NCI-H510A treated with DMSO at 0.1 percent for 48 hours (cell line): ENCODE measurements at places on chromosomes 5 and 9.

DNA sequence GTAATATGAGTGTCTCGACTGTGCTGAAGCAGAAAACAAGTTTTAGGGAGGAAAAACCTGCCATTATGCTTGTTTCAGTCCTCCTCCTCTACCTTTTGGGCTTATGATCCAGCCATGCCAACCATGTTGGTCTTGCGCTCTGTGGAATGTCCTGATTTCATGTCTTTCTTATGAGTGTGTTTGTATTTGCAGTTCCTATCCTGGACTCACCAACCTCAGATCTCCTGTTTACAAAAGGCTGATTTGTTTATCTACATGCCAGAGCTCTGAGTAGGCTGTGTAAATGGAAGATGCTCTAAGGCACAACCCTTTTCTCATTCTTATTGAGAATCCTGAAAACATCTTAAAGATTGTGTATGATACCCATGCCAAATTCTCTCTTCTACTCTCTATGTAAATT is 138.6 kb downstream of the ARHGEF28 start:
- DNase-seq, result no peak

DNA sequence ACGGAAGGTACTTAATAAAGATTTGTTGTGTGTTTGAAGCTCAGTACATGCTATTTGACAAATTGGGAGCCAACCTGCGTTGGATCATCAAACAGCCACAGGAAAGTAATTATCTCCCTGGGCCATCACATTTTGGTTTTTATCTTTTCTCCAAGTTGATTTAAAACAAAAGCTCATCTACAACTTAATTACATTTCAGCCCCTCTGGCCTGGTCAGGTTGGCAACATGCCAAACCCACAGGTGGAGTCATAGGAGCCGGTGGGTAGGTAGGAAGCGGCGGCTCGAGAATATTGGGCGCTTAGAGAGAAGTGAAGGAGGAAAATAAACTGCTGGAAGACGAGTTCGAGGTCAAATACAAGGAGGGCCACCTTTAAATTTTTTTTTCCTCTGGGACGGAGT is 64.9 kb upstream of the FANCC start:
- DNase-seq, result no peak

DNA sequence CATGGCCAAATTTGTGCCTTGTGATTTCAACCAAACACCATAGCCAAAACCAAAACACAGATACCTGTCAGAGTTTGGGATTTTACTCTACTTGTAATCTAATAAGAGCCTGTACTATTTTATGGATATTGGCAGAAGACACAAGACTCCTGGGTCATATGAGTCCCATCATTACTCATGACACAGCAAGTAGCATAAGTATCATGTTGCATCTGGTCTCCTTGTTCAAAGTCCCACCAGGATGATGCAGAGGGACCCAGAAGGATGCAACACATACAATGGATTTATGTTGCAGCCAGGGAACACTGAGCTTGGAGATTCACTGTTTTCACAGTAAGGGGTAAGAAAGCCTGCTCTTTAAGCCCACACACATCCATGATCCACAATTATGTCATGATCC is 13.2 kb upstream of the ACO1 start:
- DNase-seq, result no peak

DNA sequence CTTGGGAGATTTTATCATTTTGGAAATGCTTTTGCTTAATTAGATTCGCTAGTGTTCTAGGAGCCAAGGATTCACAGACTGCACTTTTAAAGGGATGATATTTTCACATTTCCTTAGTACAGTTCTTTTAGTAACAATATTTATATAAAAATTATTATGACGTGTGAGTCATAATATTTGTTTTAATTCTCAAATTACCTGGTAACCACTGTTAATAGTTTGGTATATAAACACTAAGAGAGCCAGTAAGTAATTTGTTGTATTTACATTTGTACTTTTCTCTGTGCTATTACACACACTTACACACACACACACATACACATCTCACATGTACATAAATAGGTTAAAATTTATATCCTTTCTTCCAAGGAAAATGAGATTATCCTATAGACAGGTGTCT is 58.8 kb upstream of the RAD23B start:
- no peak for DNase-seq

DNA sequence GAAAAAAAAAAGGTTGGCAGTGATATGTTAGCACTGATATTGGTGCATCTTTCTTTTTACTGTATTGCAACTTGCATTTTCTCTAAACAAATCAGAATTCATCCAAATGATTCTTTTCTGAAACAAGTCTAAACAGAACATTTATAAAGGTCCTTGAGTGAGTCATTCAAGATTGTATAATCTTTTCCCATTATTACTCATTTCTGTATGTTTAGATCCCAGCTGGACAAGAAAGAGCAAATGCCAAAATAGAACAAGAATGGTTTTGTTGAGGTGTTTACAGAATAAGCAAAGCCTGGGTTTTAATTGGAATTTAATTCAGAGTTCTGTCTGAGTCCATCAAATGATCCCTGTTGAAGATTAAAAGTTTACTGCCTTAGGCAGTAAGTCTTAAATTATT is 112.3 kb downstream of the VCAN start:
- DNase-seq, result no peak

GRCh38 chr5:173998531-173998930 is 9.6 kb downstream of the C5orf47 start:
- no peak for DNase-seq

DNA sequence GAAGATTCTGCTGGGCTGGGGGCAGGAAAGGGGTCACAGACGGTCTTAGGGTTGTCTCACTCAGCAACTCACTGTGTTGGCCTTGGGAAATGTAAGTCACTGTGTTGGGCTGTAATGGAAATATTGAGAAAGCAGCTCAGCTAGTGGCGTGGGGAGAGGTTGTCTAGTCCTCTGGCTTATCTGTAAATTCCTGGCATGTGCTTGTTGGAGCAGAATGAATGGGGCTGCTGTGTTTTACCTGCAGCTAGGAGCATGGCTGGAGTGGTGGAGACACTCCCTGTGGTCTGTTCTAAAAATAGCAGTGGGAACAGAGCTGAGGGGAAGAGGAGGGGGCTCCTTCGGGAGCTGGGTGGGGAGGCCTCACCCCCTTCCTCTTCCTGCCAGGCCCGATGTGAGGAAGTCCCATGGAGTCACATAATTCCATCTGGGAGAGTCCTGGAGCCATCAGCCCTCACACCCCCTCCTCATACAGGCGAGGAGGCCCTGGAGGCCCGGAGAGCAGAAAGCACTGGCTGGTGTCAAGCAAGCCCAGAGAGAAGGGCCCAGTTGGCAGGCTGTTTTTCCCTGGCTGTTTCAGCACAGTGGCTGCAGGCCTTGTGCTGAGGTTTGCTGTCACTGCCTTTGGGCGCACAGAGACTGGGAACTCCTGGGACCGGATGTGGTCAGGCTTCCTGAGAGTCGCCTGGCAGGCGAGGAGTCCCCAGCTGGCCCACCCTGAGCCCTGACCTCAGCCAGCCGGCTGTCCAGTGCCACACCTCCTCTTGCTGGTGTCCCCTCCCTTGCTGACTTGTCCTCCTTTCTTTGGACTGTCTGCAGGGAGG is 84.9 kb downstream of the RGS3 start:
- no peak for DNase-seq

GRCh38 chr5:8993031-8993430 is 552.8 kb downstream of the SEMA5A start:
- DNase-seq, result peak; percentile 5

DNA sequence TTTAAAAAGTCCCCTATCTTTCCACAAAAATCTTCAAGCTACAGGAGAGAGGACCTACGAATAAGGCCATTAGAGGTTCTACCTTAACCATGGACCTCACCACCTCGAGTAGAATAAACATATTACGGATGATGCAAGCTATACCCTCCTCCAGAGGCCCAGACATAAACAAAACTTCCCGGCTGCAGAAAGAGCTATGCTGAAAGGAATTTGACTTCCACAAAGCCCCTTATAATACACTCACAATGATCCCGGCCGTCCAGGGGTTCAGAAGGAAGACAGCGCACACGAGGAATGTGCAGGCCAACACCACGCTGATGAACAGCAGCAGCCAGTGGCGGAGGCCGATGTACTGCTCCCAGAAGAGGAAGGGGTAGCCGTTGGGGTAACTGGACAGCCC is 59.0 kb downstream of the PTCH1 start:
- no peak for DNase-seq

DNA sequence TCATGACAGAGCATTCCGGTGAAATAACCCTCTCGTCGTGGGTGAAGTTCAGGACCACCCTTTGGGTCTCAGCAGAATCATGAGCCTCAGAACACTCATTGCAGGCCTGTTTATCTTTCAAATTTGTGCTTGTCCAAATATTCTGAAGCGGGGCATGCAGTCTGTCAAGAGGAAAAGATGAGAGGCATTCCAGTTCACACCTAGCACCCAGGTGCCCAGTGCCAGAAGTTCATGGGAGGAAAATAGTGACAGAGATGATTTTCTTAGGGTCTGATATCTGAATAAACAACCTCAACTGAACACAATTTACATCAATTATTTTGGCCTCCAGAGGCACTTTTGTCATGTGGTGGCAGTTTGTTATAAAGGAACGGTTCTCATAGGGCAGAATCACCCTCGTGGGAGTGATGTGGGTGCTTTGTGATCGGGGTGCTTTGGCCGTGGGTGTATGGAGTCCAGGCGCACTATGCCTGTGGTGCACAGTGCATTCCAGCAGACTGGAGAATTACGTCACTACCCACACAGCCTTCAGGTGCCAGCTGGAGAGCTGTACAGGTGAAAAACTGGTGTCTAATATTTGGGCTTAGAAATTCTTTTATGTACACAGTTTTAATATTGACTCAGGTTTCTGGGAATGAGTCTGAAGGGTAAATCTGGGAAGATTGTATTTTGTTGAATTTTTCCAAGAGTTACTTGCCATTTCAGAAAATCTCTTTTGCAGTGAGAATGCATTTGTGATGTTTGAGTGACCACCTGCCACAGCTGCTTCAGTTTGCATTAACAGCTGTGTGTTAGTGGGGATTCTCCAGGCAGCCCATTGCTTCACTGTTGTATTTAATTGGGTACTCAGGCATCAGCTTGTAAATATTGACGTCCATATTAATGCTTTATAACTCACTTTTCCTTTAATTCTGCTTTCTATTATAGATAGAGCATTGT is 289.3 kb downstream of the FANCC start:
- DNase-seq, result peak; percentile 81

- DNase-seq, result no peak
Observed at GRCh38 chr5:151667083-151667482, 19.6 kb downstream of the SPARC start.

GRCh38 chr5:71910741-71911140 is 191.7 kb downstream of the CARTPT start:
- DNase-seq, result no peak

- DNase-seq, result no peak
Observed at GRCh38 chr9:82781921-82782392, 281.0 kb downstream of the RASEF start.

DNA sequence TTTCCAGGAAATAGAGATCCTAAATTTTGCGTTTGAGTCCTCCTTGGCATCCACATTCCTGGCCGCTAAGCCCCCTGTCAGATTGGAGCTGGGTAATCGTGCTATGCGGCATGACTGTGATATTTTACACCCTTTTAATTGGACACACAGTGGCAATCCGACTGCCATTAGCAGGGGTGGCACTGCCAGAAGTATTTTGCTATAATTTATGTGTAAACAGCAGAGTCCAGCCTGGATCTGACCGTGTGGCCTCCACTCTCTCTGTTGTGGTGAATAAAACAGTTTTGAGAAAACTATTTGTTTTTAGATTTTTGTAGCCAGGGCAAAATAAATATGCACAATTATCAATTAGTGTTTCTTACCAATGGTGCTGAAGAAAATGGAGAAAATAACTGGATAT is 281.0 kb upstream of the IRX2 start:
- DNase-seq, result no peak

DNA sequence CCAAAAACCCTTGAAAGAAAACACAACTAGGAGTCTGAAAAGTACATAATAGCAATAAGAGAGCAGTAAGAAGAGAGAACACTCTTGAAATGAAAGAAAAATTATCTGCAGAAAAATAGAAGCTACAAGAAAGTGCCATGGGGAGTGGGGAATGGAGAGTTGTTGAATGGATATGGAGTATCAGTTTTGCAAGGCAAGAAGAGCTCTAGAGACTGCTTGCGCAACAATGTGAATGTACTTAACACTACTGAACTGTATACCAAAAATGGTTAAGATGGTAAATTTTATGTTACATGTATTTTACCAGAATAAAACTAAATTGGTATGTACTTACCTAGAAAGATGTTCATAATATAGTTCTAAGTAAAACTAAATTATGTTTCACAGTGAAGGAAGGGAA is 54.8 kb upstream of the RASGRF2 start:
- no peak for DNase-seq

GRCh38 chr5:22102823-22103359 is 750.3 kb downstream of the CDH12 start:
- no peak for DNase-seq

GRCh38 chr9:5231212-5231611 is at the start of gene INSL4:
Gene INSL4 (plus strand): TSS chr9:5231419. CDS start chr9:5231524, 105 bp downstream.
- no peak for DNase-seq

- peak; percentile 58 for DNase-seq
Observed at GRCh38 chr9:129027685-129028191, 393 bp downstream of the SH3GLB2 start.

DNA sequence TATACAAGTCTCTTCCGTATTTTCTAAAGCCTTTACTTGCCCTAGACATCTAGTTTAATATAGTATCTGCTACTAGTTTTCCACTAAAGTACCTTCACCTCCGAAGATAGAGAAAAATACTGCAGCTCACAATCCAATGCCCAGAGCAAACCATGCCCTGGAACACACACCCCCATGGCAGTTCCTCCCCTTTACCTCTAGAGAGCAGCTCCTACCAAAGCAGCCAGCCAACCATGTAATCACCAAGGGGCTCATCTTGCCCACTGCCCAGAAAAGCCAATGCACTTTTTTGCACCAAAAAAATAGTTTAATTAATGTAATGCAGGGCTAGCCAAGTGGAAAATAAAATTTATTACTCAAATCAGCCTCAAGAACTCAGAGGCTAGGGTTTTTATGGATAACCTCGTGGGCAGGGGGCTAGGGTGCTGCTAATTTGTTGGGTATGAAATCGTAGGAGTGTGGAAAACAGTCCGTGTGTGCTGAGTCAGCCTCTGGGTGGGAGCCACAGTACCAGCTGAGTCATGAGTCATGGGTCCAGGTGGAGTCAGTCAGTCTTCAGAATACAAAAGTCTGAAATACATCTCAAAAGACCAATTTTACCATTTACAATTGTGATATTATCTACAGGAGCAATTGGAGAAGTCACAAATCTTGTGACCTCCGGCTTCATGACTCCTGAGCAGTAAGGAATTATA is 120.1 kb upstream of the ACO1 start:
- no peak for DNase-seq

DNA sequence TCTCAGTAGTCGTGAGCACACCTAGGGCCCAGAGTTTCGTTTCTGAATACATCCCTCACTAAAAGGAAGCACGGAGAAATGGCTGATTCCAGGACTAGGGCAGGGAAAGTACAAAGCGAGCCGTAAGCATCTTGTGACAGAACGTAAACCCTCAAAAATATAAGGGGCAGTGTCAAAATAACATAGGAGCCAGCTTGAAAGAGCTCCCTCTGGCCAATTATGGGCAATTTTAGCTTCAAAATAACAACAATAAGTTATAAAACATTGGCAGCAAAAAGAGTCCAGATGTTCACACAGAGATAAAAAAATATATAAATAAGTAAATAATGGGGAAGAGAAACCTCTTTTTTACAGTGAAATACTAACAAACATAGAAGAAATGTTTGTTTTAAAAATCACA is 18.5 kb upstream of the GLIS3 start:
- DNase-seq, result no peak
